Spleen (tissue), 13 donors: ENCODE measurements at places on chromosomes 11 and 22. TPM values are rescaled to one million over a fixed set of nuclear protein-coding genes. Genes with fewer than 3 reads are reported as not detected.

DNA sequence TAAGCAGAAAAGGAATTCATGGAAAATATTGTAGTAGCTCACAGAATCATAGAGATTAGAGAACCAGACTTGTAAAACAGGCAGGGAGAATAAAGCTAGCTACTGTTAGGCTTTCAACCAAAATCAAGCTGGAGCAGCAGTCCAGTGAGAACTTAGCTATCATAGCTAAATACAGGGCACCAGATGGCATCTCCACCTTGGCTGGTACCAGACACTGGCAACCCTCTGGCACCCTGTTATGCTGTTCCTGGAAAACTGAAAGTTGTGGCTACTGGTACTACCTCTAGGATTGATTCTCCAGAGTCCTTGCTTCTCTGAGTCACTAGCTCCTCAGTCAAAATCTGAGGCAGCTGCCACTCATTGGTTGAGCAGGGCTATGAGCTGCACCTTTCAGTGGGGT lies 6.0 kb upstream of the DRD2 start:
- DNase-seq = no peak

DNA sequence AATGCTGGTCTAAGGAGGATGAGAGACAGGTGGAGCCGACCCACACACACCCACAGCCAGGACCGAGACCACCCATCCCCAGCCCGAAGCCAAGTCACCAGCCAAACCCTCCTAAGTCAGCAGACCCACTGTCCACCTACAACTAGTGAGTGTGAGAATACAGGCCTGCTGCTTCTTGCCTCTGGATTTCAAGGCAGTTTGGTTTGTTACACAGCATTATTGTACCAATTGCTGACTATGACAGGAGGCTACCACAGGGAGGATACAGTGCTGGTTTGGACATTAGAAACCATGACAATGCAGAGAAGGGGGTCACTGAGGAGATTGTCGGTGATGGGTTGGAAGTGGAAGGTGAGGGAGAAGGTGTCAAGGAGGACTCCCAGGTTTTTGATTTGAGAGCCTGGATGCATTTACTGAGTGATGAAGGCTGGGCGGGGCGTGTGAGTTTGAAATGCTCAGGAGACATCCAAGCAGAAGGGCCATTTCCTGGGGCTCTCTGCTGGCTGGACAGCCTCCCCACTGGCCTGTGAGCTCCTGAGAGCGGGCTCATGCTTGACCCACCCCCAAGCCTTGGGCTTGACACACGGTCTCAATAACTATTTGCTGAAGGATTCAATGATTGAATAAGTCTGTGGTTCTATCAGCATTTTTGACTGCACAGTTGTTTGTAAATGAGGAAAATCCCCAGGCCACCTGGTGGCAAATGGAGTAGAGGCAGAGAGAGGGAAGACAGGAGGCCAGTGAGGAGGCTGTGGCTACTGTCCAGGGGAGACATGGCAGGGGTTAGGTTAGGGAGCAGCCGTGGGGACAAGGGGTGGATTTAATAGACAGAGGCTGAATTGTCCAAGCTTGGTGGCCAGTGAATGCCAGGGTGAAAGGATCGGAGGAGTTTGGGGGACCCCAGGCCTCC lies 9.4 kb upstream of the SSTR3 start:
- DNase-seq = peak; percentile 79

GRCh38 chr22:30245181-30245984 lies 1.2 kb downstream of the LIF start:
- DNase-seq = no peak

LRRC10B gene
- not detected for total RNA-seq

OR10G4 gene
- total RNA-seq = not detected

PTS gene
- total RNA-seq = 29.7 TPM
